GM18507 (cell line): ENCODE measurements at places on chromosomes 5 and 9.

DNA sequence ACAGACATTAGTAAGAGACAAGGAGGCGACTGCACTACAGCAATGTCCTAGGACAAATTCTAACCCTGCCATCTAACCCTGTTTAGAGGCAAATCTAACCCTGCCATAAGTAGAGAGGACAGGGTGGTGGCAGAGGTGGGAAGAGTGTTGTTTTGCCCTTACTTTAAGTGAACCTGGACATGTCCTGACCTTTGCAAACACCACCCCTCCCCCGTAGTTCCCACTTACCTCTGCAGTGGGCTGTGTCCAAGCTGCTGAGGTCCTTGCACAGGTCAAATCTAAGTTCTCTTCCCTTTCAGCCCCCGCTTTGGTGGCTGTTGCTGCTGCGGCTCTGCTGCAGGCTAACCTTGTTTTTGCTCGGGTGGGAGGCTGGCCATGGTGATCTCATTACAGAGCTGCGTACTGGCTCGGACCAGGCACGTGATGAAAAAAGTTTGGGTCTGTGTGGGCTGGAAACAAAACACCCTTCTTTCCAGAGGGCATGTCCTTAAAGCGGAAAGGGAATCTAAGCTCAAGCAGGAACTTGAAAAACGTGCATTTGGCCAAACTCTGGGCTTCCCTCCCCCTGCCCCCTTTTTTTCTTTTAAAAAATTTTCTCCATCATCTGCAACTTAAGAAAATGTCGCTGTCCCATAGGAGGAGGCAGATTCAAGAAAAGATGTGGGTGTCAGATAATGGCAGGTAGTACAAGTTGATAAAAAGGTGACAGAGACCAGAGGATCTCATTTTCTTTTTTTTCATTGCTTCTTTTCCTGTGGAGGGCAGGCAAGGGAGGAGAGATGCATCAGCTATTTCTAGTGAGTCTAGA is at the start of gene FAXDC2:
Gene FAXDC2, minus strand, starts transcription at position 349 of the 808 bp plus-strand sequence. CDS start 12,425 bp downstream, outside the sequence.
- DNase-seq, result no peak

GRCh38 chr5:84255315-84255714 is 129.4 kb downstream of the EDIL3 start:
- DNase-seq, result no peak

DNA sequence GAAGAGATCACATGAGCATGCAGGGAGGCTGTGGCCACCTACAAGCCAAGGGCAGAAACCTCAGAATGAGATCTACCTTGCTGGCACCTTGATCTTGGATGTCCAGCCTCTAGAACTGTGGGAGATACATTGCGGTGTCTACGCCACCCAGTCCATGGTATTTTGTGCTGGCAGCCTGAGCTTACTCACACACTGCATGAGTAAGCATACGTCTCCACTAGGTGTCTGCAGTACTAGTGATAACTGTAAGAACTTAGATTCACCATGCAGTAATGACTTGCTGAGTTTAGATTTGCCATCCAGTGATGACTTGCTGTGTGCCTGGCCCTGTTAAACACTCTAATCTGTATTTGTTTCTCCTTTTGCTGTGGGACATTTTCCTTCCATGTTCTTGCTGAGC is 417.7 kb downstream of the GADD45G start:
- DNase-seq, result no peak

- DNase-seq, result no peak
Measured at GRCh38 chr5:38607930-38608564, 51.6 kb upstream of the LIFR start.

DNA sequence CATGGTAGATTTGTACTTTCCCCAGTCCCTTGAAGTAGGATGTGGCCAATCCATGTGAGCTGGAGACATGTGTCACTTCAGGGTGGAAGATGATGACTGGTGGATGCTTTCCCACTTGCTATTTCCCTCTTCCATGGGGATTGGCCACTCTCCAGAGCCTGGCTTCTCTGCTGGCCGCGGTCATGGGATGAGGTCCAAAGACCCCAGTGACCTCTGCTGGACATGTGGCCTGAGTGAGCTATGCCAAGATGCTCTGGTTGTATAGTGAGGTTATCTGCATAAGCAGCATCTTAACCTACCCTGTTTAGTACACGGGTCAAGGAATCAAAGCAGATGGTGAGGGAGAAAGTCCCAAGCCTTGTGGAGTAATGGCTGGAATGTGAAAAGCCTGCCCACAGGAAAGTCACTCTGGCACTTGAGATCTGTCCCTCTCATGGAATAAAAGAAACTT is 47.1 kb downstream of the SH3PXD2B start:
- DNase-seq, result no peak

- DNase-seq, result no peak
Measured at GRCh38 chr5:5011151-5011550, 129.0 kb upstream of the ADAMTS16 start.

- DNase-seq, result no peak
Measured at GRCh38 chr5:93158841-93159240, 422.2 kb downstream of the NR2F1-AS1 start.

DNA sequence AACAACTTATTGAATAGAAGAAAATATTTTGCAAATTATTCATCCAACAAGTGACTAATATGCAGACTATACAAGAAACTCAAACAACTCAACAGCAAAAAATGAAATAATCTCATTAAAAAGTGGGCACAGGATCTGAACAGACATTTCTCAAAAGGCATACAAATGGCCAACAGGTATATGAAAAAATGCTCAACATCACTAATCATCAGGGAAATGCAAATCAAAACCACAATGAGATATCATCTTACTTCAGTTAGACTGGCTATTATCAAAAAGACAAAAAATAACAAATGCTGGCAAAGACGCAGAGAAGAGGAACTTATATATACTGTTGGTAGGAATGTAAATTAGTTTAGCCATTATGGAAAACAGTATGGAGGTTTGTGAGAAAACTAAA is 1.8 kb upstream of the AMACR start:
- no peak for DNase-seq

- DNase-seq, result no peak
Measured at GRCh38 chr5:153504726-153505125, 14.3 kb downstream of the GRIA1 start.
